HT1080 (cell line): ENCODE measurements at places on chromosomes 11 and 22. TPM values are rescaled to one million over a fixed set of nuclear protein-coding genes. Genes with fewer than 3 reads are reported as not detected.
A peak's percentile ranks its signal among the peaks of the same experiment; 100 is the strongest.

- no peak for DNase-seq
Measured at GRCh38 chr11:4433856-4434255, 15.2 kb upstream of the OR52K2 start.

GRCh38 chr11:82907371-82907770 lies 5.8 kb downstream of the DDIAS start:
- DNase-seq: no peak

DNA sequence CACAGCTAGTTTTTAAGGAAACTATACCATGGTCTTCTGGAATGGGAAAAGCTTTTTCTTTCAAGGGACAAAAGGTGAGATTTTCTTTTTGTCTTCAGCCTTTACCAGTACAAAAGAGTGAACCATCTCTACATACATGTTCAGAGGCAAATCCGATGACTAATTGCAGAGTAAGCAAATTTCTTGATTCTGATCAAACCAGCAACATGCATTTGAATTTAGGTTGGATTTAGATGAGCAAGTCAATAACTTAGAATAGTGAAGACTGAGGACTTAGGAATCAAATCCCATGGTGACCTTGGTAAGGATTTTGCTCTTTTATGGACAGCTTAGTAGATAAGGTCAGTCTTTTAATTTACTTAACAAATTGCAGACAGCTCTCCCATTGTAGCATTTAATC lies 65.9 kb upstream of the BLID start:
- DNase-seq: peak; percentile 50

The MMP3 gene
- total RNA-seq: 19.5 and 20.0 TPM in 2 replicates

DNA sequence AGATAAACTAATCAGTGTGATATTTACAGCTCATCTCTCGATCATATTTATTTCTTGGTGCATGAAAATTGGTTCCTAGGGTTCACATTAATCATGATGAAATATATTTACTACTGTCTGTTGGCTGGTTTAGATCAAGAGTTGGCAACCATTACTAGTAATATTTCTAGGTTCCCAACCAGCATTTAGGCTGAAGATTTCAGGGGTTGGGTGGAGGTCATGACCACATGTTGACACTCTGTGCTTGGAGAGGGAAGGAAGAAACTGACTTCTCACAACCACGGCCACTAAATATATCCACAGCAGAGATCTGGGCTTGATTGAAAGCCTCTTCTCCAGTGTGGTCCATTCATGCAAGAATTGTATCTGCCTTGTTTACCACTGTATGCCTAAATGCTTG lies 87.9 kb downstream of the ALX4 start:
- no peak for DNase-seq

GRCh38 chr11:72240461-72241290 lies 3.3 kb downstream of the PHOX2A start:
- DNase-seq: no peak

DNA sequence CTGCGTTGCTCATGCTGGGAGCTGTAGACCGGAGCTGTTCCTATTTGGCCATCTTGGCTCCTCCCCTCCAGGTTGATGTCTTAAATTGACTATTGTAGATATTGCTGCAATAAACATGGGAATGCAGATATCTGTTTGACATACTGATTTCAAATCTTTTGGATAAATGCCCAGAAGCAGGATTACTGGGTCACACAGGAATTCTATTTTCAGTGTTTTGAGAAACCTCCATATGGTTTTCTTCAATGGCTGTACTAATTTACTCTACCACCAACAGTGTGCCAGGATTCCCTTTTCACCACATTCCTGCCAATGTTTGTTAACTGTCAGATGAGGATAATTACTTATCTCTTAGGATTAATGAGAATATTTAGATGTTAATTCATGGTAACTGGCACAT lies 467.0 kb downstream of the LUZP2 start:
- DNase-seq: no peak

GRCh38 chr11:84722583-84723108 lies 904.5 kb downstream of the DLG2 start:
- no peak for DNase-seq

GRCh38 chr11:10674440-10674855 lies 19.1 kb downstream of the IRAG1 start:
- DNase-seq: no peak

DNA sequence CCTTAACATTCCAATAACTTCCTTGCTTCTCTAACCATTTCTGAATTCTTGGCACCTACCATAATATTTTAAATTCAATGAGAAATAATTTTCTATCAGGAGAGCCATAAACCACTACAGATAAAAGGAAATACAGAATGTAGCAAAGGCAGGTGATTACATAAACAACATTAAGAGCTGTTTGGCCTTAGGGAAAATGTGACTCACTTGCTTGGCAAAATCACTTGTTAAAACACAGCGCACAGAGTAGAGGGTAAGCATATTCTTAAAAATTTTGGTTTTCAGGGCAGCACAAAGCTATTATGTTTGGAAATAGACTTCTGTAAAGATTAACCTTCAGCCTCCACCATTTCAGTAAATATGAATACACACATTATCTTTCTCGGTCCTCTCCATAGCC lies 26.4 kb downstream of the IZUMO1R start:
- no peak for DNase-seq

The CACNA1I gene
- not detected in 2 replicates for total RNA-seq

DNA sequence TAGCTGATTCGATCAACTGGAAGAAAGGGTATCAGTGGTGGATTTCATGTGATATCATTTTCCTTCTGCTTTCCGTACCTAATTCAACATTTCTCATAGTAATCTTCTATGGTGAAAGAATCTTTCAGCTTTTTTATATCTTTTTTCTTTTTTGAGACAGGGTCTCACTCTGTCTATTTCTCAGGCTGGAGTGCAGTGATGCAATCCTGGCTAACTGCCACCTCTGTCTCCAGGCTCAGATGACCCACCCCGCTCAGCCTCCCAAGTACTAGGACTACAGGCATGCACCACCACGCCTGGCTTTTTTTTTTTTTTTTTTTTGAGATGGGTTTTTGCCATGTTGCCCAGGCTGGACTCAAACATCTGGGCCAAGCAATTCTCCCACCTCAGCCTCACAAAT lies 18.6 kb upstream of the CHORDC1 start:
- DNase-seq: no peak

DNA sequence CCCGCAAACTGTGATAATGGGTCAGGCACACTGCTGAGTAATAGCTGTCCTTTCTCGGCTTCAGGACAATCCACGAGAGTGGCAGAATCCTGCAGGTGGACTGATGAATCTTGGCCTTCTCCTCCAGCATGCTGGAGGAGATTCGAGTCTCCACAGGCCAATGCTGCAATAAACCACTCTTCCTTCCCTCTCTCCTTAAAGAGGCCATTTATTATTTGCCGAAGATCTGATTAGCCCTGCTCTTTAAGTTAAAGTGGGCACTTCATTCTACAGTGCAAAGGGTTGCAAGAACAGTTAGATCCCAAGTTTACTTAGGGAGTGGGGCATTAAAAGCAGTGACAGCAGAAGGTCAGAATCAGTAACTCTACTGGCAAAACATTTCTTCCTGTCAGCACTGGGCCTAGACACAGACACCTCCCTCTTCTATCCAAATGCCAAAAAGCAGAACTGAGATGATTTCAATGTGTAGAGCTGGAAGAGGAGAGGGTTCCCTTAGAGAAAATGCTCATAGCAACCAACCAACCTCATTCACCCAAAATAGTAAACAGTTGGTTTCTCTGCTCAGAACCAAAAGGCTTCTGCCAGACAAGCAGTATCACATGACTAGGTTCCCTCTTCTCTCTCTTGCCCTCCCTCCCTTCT lies 121.7 kb downstream of the SGSM3 start:
- no peak for DNase-seq

DNA sequence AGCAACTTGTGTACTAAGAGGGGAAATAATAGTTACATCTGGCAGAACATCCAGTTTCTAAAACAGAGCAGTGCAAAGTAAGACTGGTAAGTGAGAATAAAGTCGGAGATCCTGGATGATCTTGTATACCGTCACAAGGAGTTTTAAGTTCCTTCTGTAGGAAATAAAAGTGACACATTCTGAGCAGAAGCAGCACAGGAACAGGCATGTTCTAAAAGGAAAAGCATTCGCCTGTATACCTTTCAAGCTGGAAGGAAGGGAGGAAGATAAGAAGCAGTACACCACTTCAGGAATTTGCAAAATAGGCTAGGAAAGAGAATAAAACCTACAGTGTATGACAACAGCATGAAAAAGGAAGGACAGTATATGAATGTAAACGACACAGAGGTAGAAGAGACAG lies 106.2 kb upstream of the TP53AIP1 start:
- DNase-seq: no peak

GRCh38 chr11:120739780-120740179 lies 228.2 kb downstream of the GRIK4 start:
- no peak for DNase-seq

DNA sequence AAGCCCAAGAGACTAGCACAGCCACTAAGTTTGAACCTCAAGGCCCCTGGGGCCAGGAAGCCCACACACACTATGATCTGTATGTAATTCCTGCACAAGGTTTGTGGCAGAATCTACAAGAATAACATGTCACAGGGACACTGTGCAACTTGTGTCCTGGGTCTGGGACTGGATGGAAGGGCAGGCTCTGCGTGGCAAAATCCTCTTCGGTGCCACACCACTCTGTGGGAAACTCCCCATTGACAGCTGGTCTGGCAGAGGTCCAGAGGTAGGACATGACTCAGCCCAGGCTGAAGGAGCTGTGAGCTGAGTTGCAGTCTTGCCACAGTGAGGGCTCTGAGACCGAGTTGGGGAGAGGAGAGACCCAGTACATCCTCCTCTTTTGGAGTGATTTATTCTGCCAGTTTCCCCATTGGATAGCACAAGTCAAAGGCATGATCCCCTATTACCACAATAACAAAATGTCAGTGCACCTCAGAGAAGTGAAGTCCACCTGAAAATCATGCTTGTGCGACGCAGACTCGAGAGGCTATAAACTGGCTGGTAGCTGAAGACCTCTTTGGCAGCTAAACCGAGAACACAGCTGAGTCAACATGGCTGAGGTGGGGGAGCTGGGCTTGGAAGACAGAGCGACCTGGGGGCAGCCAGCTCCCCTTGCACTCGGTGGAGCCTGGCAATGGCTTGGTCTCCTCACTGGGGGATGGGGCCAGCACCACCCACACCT lies 23.3 kb upstream of the SERPIND1 start:
- peak; percentile 72 for DNase-seq

GRCh38 chr22:44710474-44711240 lies 8.7 kb downstream of the PRR5 start:
- no peak for DNase-seq

- no peak for DNase-seq
Measured at GRCh38 chr11:19777377-19778102, 64.9 kb downstream of the NAV2 start.

GRCh38 chr11:69384251-69385143 lies 90.5 kb downstream of the MYEOV start:
- DNase-seq: no peak

DNA sequence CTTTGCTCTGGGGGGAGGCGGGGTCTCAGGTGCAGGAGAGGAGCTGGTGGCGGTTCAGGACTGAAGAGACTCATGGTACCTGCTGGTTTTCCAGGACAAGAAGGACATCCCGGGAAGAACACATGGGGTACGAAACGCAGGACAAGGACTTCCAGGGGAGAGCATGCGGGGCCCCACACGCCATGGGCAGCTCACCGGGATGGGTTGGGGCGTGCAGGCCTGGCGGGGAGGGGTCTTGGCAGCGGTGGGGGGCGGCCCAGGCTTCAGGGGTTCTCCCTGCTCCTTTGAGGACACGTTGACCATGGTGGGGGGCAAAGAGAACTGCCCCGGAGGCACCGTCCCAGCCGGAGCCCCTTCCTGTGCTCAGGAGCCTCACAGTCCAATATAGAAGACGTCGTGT lies 673.2 kb downstream of the BRD1 start:
- no peak for DNase-seq

The PHLDA2 gene
- 71.3 and 193 TPM in 2 replicates for total RNA-seq

DNA sequence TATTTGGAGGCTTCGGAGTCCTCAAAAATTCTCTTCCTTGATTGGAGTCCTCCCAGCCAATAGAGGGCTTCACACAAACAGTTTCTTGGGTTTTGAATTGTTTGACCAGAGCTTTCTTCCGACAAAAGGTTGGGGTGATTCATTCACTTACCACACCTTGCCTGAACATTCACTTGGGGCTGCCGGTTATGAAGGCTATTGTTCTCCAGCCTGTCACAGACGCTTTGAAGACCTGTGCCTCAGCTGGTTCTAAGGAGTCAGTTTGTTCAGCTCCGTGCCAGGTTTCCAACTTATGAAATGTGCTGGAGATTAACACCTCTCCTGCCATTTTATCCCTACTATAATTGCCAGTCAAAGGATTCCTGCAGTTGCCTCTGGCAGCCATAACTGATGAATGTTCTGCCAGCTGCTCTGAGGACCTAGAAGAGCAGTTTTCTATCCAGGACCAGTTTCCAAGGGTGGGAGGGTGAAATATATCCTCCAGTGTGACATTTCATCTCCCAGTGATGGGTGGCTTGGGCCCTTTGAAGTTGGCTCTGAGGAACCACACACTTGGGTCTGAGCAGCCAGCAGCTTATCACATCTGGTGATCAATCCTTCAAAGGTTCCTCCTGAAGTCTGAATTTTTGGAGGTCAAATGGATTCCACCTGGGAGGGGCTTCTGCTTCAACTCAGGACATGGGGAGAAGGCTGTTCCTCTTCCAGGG lies 31.4 kb downstream of the LIMK2 start:
- DNase-seq: peak; percentile 86

DNA sequence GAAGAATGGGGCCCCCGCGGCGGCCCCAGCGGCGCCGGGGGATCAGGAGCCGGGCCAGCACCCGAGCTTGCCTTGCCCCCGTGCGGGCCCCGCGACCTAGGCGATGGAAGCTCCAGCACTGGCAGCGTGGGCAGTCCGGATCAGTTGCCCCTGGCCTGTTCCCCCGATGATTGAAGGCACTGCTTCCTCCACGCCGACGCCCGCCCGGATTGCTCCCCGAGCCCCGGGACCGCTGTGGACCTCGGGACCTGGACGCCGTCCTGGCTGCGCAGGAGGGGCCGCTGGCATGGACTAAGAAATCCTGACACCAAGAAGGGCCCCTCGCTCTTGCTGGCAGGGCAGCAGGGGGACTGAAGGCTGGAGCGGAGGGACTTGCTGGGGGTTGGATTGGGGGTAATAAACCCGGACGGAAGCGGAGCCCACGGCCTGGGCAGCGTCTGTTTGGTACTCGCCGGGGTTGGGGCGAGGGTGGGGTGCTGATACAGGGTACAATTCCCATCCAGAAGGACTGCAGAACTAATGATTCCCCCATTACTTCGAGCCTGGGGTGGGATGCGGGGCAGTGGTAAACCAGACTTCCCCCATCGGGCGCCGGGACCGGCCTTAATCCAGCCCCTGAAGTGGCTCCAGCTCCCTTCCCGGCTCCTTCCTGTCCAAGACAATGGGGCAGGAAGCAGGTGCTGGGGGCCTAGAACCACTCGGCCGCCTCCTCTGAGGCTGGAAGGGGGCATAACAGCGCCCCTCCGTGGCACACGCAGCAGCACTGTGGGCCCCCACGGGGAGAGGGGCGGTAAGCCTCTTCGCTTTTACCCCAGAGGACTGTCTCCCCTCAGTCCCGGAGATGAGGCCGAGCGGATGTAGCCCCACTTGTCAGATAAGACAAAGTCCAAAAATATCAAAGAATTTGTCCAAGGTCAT lies 1.0 kb downstream of the CCDC85B start:
- peak; percentile 88 for DNase-seq

The NCAM1 gene
- 24.2 and 26.3 TPM in 2 replicates for total RNA-seq

GRCh38 chr22:33341611-33342010 lies 283.4 kb upstream of the SYN3 start:
- DNase-seq: no peak
